ENCODE measurements at places on chromosomes 1 and 21. TPM values are rescaled to one million over a fixed set of nuclear protein-coding genes. Genes with fewer than 3 reads are reported as not detected.

Gene EPHA2
- total RNA-seq, result 15.7 TPM

Gene SELE
- 0.06 TPM for total RNA-seq

Gene ICOSLG
- 0.42 TPM for total RNA-seq

Gene KIRREL1
- total RNA-seq, result 41.9 TPM

Gene TMEM79
- total RNA-seq, result 2.1 TPM

Gene SLC41A1
- 22.4 TPM for total RNA-seq
